RCC 7860 (cell line): ENCODE measurements at places on chromosomes 11 and 22.

GRCh38 chr11:128956401-128957201 is 13.9 kb upstream of the TP53AIP1 start:
- DNase-seq: peak; percentile 51

GRCh38 chr22:38034278-38034882 is 22.8 kb upstream of the PICK1 start:
- peak; percentile 86 for DNase-seq

DNA sequence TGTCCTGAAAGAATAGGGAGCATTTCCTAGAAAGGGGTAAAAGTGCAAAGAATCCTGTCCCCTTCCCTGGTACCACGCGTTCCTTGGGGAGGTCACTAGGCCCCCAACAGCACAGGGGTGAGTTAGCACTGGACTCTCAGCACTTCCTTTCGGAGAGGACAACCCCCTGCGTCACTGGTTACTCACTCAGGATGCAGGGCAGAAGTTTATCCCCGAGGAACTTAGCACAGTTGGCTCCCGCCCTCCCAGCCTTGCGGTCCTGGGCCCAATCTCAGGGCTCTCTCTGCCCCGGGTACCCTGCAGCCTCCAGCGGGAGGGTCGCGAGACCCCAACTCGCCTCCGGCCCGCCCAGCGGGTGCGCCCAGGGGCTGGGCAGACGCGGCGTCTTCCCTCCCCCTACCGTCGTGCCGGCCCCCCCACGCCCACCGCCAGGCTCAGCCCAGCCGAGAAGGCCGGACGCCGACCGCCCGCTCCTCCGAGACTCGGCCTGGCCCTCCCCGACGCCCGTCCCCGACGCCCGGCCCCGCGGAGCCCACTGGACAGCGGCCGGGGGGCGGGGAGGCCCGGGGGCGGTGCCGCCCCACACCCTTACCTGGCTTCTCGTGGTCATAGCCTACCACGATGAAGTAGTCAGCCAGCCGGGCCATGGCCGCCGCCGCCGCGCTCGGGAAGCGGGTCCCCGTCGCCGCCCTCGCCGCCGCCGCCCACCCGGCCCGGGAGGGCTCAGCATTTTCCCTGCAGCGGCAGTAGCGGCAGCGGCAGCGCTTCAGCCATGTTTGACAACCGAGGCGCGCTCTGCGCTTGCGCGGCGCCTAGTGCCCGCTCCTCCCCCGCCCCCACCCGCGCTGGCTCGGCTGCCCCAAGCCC is at the start of gene SBF2:
TSS of gene SBF2 (minus strand) at position 797 of the 867 bp plus-strand sequence. CDS start at position 647, 150 bp downstream.
- peak; percentile 70 for DNase-seq

GRCh38 chr11:44952082-44952481 is 1.4 kb upstream of the TP53I11 start:
- no peak for DNase-seq

GRCh38 chr22:29254286-29254660 is 13.5 kb downstream of the RHBDD3 start:
- no peak for DNase-seq

DNA sequence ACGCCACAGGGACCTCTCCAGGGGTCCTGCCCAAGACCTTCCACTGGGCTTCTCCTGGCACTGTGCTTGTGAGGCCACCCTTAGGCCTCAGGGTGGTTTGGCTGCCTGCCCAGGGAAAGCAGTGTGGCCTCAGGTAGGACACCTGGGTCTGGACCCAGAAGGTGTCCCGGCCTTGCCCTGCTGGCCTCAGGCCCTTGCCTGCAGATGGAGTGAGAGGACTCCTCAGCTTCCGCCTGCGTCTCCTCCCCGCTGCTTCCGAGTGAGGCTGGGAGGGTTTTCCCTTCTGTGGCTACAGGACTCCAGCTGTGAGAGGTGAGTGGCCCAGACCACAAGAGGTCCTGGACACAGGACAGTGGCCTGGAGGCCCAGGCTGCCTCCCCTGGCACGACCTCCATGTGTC is 60.4 kb downstream of the WNT7B start:
- DNase-seq: peak; percentile 82

- DNase-seq: no peak
Observed at GRCh38 chr11:81002374-81002773, 1561.5 kb upstream of the TENM4 start.

GRCh38 chr11:71976551-71976950 is 22.2 kb upstream of the IL18BP start:
- DNase-seq: no peak

GRCh38 chr11:73218106-73218829 is at the start of gene P2RY2:
Gene P2RY2, plus strand, starts transcription at chr11:73218281. Its CDS starts 15,879 bp downstream, at chr11:73234160.
- DNase-seq: no peak

DNA sequence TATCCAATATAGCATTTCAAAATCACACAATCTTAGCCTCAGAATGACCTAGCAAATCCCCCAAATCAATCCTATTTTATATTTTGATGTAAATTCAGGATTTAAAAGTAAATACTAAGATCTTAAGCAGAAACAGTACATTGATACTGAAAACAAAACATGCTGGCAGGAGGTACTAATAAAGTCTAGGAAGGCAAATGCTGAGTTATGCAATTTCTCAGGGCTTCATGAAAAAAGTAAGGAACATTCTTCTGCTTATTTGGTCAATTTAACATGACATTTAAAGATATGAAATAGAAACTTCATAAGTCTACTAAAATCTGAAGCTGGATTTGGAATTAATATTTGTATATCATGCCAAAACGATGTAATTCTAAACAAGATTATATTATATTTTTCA is 153.3 kb downstream of the SWAP70 start:
- no peak for DNase-seq

- DNase-seq: no peak
Observed at GRCh38 chr11:84853841-84854497, 773.2 kb downstream of the DLG2 start.
